DMS 273 treated with DMSO at 0.1 percent for 48 hours (cell line): ENCODE measurements at places on chromosomes 11 and 22.

DNA sequence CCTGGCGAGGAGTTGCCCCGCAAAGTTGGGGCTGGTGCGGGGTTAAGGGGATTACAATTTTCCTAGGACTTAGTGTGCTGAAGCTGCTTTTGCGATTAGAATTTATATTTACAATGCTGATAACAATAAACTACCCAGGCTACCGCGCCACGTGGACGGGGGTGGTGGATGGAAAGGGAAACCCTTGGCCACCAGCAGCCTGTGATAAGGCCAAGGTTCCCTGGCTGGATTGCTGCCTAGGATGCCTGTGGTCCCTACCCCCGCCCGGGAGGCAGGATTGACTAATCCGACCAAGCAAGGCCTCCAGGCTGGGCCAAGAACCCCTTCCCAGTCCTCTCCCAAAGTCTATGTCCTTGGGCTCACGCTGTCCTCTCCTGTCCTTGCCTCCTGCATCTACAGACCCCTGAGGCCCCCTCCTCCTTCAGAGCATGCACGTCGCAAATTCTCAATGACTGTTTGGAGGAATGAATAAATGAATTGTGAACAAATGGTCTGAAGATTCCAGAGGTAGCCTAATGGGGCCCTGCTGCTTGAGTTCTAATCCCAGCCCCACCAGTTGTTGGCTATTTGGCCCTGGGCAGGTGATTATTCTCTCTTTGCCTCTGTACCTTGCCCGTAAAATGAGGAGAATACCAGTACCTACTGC lies 7.6 kb upstream of the CHKA start:
- no peak for DNase-seq

DNA sequence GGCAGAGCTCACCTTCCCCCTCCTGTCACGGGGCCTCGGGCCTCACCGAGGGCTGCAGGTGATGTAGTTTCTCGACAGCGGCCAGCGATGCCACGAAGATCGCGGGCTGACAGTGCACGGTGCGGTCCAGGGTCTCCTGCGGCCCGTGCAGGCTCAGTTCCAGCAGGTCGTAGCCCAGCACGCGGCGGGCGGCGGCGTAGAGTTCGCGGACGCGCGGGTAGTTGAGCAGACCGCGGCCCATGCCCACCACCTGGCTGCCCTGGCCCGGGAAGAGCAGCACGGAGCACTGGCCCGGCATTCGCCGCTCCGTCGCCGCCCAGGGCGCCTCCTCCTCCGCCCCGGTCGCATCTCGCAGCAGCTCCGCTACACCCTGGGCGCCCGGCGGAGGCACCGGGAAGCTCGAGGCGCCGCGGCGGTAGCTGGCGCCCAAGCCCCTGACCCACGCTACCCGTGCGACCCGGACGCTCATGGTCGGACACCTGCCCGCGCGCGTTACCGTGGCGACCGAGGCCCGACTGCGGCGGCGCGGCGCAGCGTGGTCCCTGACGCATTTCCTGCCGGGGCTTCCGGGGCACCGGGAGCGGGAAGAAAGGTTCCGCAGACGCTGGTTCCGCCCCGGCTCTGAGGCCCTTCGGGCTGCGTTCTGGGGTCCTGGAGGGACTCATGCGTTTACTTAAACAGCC lies at the start of gene MCAT:
TSS of gene MCAT (minus strand) at position 519 of the 683 bp plus-strand sequence. CDS start at position 469, 50 bp downstream.
- DNase-seq, result no peak

DNA sequence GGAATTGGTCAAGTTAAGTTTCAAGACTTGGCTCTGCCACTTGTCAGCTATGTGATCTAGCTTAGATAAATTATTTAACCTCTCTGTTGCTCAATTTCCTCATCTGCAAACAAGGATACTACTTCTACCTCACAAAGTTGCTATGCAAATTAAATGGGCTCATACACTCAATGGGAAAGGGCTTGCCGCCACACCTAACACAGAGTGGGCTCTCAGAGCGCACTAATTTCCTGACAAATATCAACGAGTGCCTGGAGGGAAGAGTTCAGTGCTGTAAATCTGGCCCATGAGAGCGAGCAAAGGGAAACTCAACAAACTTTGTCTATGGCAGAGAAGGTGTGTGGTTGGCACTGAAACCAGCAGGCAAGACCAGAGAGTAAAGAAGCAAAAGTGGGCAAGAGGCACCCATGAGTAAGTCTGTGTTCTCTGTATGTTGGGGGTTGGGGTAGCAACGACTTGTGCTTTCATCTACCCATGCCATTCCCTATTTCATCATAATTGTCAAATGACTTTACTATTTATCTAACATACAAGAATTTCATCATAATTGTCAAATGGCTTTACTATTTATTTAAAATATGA lies 60.7 kb upstream of the PHF21A start:
- DNase-seq, result no peak

GRCh38 chr22:19490628-19491230 lies 11.0 kb downstream of the CDC45 start:
- DNase-seq, result no peak

DNA sequence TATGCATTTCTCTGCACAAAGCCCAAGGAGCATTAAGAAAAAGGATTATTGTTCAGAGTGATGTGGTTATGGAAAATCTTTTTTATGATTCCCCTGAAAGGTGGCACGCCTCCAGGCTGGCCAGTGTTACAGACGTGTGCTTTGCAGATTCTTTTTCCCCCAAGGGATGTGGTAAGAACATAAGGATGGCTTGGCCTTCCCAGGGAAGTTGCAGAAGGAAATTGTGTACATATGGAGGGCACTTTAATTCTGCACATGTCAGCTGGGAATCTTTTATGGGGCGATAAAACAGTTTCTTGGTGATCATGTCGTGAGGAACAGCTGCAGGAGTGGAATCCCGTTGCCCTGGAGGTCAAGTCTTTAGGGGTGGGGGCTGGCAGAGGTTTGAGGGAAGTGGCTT lies 9.7 kb downstream of the SMARCB1 start:
- DNase-seq, result no peak

DNA sequence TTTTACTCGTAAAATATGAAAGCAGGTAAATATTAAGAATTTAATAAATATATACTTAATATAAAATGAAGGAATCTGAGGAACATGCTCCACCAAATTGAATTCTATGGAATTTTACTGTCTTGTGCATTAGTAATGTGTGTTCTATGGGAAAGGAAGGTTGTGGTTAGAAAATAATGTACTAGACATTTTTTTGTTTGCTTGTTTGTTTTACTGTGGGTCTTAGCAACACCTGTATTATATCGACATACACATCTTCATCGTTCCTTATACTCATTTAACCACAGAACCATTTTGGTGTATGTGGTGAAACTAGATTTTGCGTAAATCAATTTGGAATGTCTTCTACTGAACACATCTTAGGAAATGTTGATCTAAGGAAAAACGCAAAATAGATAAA lies 114.1 kb upstream of the MTMR2 start:
- DNase-seq, result no peak

DNA sequence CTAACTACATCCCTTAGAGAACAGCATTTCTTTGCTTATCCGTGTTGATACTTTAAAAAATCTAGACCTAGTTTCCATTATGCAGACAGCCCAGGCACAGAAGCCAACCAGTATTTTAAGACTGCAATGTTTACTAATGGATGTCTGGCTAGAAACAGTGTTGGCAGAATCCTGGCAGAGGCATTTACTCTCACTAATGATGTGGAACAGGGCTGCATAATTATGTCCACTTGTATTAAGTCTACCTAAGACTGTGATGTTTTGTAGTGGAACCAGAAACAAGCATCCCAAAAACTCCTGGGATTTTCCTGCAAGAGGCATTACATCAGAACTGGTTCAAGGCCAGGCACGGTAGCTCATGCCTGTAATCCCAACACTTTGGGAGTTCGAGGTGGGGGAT lies 50.2 kb upstream of the PICALM start:
- DNase-seq, result no peak

- DNase-seq, result no peak
These were observed 16.2 kb upstream of the MUC5B start for GRCh38 chr11:1206391-1207271.

GRCh38 chr11:69355346-69355940 lies 61.5 kb downstream of the MYEOV start:
- no peak for DNase-seq

DNA sequence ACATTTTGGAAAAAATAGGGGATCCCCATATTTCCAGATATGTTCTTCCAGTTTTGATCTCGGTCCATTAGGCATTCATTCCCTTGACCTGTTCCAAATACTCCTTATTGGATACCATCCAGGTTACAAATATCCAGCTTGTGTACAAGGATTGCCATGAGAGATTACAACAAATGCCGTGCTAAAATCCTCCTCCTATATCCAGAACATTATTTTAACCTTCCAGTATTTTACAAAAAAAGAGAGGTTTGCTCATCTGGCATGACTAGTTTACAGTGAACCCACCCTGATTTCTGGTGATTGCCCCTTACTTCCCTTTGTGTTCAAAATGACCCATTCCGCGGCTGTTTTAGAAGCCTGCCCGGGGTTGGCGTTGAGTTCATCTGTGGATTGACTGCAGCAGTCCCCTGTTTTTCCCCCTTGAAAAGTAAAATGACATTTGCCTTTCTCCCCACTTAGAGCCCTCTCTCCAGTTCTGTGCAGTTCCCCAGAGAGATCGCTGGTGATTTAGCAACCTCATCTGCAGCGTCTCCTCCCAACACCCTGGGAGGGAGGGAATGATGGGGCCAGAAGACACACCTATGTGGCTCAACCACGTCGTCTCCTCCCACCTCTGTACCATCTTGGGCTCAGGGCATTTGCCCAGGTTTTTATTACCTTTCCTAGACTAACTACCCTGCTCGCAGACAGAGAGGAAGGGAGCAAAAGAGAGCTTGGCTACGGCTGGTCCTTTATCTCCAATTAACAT lies 73.6 kb downstream of the DSCAML1 start:
- no peak for DNase-seq

DNA sequence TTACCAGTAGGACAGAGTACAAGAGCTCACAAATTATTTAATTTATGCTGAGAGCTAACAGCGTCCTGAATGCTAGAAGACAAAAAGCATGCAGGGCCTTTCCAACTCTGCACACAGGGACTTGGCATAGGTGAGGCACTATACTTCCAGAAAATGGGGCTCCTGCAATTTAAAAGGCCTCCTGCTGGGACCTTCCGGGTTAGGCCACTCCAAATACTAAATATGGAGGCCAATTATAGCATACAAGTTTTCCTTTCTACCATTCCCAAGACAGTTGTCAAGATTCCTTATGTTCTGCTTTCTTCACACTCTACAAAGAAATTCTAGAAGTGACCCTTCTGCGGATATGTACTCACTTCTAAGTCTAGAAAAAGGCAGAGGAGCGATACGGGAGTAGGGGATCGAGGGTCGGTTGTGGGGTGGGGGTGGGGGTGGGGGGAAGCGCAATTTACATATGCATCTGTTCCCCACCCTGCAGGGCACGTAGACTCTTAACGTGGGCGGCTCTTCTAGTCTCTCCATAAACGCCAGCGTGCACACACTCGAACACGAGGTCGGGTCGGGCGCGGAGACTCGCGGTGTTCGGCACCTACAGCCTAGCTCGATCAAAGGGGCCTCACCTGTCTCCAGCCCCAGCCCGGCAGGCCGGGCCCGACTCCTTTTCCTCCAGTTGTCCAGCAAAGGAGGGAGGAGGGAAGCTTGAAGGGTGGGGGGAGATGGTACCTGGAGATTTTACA lies 728 bp downstream of the DCUN1D5 start:
- DNase-seq, result peak; percentile 35

- no peak for DNase-seq
These were observed 1.3 kb downstream of the MACROD1 start for GRCh38 chr11:64164392-64165312.

- no peak for DNase-seq
These were observed 544.9 kb downstream of the TBC1D22A start for GRCh38 chr22:47307326-47307725.

DNA sequence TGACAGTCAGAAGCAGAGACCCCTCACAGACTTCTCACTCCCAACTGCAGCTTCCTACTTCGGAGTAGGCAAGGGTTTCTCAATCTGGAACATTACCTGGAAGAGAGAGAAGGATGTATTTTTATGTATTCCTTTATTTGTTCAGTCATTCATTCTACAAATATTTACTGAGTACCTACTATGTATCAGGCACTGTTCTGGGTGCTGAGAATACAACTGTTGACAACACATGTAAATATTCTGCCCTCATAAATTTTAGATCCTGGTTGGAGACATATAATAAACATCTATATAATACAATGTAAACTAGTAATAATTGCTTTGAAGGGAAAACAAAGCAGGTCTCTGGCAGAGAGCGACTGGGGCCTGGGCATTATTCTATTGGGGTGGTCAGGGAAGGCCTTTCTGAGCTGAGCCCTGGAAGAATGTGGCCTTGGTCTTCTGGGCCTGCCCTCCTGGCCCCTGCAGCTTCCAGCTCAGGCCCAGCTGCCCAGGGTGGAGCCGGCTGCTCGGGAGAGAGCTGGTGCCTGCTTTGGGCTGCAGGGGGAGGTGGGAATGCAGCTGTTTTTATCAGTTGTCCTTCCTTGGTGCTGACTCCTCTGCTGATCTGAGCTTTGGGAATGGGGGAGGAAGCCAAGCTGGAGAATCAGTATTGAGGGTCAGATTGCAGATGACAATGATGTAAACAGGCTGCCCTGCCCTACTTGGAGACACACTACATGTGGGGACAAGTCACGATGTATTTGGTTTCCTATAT lies 46.8 kb downstream of the PKNOX2 start:
- DNase-seq, result no peak
